Dermis blood vessel endothelial cell (primary cell): ENCODE measurements at places on chromosomes 2 and 18.

DNA sequence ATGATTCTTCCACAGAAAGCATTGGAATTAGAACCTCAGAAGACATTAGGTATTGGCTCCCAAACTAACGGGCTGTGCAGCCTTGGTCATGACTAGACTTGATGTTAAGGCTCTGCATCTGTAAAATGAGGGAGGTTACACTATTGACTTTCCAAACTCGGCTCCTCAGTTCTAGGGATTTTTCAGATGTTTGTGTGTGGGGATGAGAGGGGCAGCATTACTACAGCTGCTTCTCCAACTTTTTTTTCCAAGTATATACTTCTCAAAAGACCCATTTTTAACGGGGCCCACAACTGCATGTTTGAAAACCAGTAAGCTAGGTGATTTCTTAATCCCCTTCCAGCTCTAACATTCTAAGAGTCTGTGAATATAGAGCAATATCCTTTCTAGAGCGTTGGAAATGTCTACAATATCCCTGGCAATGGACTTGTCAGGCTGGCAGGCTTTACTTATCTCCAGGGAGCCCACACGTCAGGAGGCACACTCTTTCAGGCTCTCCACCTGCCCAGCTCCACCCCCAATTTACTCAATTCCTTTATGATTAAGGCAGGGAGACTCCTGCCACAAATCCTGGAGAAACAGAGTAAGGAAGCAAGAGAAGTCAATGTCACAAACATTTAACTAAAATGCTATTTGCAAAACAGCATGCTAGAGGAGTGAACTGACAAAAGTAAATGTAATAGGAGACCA, 844 bp upstream of the MPV17 start:
- DNase-seq, result no peak

GRCh38 chr18:39779926-39780325, 2175.1 kb upstream of the PIK3C3 start:
- DNase-seq, result no peak

DNA sequence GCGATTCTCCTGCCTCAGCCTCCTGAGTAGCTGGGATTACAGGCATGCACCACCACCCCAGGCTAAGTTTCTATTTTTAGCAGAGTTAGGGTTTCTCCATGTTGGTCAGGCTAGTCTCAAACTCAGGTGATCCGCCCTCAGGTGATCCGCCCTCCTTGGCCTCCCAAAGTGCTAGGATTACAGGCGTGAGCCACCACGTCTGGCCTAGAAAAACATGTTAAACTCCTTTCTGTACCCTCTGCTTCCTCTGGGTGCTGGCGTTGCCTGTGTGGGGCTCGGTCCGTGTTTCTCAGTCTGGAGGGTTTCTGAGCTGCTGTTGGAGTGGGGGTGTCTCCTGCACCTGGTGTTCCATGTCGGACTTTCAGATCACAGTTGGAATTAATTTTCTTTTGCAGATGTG, 17.9 kb downstream of the LDLRAD4 start:
- no peak for DNase-seq

- peak; percentile 25 for DNase-seq
Observed at GRCh38 chr2:219737270-219737691, 109.9 kb downstream of the SLC4A3 start.

- DNase-seq, result no peak
Observed at GRCh38 chr2:197240421-197241041, 70.0 kb downstream of the ANKRD44 start.

GRCh38 chr2:188570370-188570769, 278.7 kb downstream of the GULP1 start:
- no peak for DNase-seq

DNA sequence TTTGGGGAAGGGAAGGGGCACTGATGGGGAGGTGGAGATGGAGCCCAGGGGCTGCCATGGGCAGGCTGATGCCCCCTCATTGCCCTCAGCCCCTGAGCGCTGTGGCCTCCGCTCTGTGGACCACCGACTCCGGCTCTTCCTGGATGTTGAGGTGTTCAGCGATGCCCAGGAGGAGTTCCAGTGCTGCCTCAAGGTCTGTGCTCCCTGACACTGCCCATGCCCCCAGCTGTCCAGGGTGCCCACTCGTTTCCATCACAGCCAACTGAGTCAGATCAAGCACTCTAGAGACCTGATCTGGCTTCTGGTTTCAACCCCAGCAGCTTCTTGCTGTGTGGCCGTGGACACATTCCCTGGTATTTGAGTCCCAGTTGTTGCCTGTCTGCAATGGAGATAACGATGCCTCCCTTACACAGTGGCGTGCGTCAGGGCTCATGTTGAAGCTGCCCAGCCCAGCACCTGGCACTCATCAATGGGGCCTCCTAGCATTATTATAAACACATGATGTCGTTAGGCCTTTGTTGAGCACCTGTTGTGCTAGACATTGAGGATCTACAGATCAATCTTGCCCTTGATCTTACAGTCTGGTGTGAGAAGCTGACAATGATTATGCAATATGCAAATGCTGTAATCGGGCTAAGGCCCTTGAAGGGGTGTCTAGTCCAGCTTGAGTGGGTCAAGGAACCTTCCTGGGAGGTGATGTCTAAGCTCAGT, 14.4 kb downstream of the STK11IP start:
- no peak for DNase-seq

GRCh38 chr2:17208511-17208910, 309.7 kb downstream of the RAD51AP2 start:
- no peak for DNase-seq

DNA sequence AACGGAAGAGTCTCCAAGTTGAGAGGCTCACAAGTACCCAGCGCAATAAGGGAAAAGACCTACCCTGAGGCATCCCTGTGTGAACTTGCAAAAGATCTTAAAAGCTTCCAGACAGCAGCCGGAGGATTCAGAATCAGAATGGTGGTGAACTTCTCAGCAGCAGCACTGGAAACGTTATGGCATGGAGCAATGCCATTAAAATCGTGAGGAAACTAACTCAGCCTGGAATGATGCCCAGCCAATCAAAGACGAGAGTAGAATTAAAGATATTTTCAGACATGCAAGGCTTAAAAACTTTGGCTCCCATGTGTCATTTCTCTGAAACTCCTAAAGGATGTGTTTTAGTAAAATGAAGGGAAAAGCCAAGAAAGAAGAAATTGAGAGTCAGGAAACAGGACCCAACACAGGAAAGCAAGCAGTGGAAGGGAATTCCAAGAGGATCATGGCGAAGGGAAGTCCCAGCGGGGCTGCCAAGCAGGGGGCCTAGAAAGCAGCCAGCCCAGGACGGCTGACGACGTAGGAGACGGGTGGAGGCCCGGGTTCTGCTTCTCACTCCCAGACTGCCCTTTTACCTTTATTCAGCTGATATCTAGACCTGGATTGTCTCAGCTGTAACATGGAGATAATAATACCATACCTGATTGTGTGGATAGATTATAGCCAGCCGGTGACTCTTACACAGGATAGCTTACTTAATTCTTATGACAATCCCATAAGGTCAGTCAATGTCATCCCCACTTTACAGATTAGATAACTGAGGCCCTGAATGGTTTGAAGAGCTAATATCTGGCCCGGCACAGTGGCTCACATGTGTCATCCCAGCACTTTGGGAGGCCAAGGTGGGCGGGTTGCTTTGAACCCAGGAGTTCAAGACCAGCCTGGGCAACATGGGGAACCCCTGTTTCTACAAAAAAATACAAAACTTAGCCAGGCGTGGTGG, 92.8 kb downstream of the ASAP2 start:
- no peak for DNase-seq

- DNase-seq, result no peak
Observed at GRCh38 chr2:136932700-136933099, 167.4 kb downstream of the THSD7B start.

DNA sequence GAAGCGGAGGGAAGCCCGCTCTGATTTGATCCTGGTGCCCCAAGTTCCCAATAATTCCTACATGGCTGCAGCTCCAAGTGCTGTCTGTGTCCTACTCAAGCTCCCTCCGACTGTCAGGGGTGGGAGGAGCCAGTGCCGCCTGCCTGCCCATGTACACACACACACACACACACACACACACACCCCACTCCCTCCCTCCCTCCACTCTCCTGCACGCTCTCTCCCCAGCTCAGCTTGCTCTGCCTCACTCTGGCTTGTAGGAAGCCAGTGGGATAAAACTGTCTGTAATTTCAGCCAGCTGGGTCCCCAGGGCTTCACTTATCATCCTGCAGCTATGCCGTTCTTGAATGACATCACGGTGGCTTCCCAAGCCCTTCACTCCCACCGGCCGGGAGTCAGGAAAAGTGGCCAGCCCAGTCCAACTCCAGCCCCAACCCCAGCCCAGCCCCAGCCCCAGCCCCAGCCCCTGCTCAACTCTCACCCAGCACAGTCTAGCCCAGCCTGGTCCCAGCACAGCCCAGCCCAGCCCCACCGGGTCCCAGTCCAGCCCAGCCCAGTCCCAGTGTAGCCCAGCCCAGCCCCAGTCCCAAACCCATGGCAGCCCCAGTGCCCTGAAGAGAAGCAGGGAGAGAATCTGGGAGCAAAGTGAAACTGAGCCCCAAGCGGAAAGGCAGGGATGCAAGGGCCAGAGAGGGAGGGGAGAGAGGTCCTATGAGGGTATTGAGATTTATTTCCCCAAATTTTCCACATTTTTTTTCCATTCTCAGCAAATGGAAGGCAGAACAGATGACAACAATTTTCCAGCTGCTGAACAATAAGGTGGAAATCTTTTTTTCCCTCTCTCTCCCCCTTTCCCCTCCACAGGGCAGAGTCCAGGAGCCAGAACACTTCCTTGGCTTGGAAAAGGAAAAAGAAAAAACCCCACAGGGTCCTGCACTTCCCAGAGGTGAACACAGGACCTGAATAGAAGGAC, 144.0 kb downstream of the TNS1 start:
- DNase-seq, result peak; percentile 60

- peak; percentile 41 for DNase-seq
Observed at GRCh38 chr2:217994776-217995274, 8.0 kb downstream of the TNS1 start.

- peak; percentile 13 for DNase-seq
Observed at GRCh38 chr2:29317077-29317517, 201.9 kb downstream of the CLIP4 start.

GRCh38 chr2:134248913-134249312, 5.0 kb upstream of the MGAT5 start:
- DNase-seq, result no peak

DNA sequence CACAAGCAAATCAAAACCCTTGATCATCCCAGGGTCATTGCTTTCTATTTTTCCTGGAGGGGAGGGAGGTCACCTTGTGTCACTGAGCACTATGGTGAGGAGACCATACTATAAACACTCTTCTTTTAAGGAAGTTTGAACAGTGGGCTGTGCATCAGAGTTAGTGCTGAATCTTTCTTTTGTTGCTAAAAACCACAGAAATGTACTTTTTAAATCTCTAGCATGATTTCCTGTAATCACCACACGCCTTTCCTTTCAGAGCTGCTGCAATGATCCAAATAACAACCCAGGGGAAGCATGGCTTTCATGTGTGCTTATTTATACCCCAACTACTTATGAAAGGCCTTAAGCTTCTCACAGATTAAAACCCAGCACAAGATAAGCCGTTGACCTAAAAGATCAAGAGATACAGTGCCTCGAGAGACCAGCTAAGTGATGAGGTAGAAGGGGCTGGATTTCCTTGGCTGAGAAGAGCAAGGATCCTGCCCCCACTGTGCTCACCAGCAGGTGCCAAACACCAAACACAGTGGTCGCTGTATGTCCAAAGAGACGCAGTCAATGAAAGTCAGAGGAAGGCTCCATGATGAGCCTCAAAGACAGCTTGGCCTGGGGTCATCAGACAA, 34.7 kb downstream of the TRABD2A start:
- DNase-seq, result no peak

- DNase-seq, result no peak
Observed at GRCh38 chr18:49018554-49019445, 68.0 kb upstream of the SMAD7 start.

- no peak for DNase-seq
Observed at GRCh38 chr18:48943333-48943732, 7.4 kb downstream of the SMAD7 start.

DNA sequence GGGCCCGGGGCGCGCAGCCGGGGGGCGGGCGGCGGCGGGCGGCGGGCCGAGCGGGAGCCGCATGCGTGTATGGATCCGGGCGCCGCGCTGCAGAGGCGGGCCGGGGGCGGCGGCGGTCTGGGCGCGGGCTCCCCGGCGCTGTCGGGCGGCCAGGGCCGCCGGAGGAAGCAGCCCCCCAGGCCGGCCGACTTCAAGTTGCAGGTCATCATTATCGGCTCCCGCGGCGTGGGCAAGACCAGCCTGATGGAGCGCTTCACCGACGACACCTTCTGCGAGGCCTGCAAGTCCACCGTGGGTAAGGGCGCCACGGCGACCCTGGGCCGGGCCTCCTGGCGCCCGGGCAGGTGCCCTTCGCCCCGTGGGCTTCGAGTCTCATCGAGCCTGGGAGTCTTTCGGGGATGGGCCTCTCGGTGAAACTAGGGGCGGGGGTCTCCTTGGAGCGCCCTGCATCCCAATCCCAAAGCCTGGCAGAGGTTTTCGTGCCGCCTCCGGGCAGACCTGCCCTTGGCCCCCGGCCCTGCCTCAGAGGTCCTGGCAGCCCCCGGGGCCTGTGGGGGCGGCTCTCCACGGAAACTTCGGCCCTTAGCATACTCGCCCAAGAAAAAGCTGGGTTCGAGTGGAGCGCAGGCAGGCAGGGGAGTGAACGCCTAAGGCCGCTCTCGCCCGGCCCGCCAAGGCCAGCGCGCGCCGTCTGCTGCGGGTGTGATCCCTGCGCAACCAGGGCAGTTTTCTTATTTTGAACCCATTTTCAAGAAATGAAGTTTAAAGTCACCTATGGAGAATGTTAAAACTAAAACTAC, 622 bp downstream of the RAB12 start:
- DNase-seq, result peak; percentile 30

- DNase-seq, result no peak
Observed at GRCh38 chr2:235324324-235324723, 169.5 kb upstream of the AGAP1 start.

- no peak for DNase-seq
Observed at GRCh38 chr2:33302348-33302747, 174.1 kb upstream of the RASGRP3 start.

GRCh38 chr18:47871288-47871687, 59.2 kb downstream of the SMAD2 start:
- no peak for DNase-seq

GRCh38 chr2:61742955-61743354, 110.9 kb downstream of the FAM161A start:
- no peak for DNase-seq

DNA sequence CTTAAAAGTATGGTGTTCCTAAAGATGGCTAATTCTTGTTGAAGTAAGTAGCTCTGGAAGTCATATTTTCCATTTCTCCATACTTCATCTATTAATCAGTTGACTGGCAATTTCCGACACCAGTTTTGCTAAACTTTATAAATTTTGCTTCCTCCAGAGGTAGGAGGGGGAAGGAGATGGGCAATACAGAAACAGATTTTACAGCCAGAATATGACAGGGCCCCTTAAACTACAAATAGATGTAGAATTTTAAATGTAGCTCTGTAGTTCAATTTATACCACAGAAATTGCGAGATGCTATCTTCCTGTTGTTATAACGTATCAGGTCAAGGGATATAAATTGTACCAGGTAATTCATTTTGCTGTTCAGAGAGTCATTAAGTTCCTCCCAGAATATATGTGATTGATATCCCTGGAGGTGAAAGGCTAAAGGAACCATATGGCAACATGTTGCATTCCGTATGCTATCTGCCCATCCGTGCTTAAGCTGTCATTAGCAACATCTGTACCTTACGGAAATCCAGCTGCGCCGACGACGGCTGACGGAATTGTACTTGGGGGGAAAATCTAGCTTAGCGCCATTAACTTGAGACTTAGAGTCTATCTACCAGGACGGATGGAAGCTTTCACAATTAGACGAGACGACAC, 8.4 kb upstream of the NR4A2 start:
- DNase-seq, result peak; percentile 40

GRCh38 chr2:207868855-207869596, 99.3 kb upstream of the FZD5 start:
- no peak for DNase-seq
